ENCODE measurements at places on chromosomes 11 and 22. TPM values are rescaled to one million over a fixed set of nuclear protein-coding genes. Genes with fewer than 3 reads are reported as not detected.

The IL18BP gene
- total RNA-seq, result 14.0 TPM

The C11orf91 gene
- not detected for total RNA-seq

The NXPE4 gene
- not detected for total RNA-seq

The TMPRSS4 gene
- not detected for total RNA-seq

The OOSP4B gene
- not detected for total RNA-seq

The SGSM1 gene
- total RNA-seq, result 0.35 TPM

The HPS5 gene
- total RNA-seq, result 22.6 TPM

The PARVB gene
- total RNA-seq, result 42.0 TPM

The FUT4 gene
- 6.2 TPM for total RNA-seq

The MPZL3 gene
- total RNA-seq, result 34.0 TPM

The USH1C gene
- total RNA-seq, result not detected

DNA sequence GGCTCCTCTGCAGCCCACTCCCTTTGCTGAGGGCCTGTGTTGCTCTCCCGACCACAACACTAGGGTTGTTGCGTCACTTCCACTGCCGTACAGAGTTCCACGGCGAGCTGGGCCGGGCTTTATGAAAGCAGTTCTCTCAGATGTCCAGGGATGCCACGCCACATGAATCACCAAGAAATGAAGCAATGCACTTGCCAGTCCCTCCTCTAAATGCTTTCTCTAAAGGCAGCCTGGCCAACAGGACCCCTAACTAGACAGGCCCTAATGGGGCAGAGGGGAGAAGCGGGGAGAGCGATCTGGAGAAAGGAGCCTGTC, 188.7 kb downstream of the CTTN start:
- peaks cover 12% of the 10 kb centered on the region for H3K4me1 ChIP-seq
- H3K4me3 ChIP-seq, result no peak overlapping the region
- H3K36me3 ChIP-seq, result no peaks in the 10 kb centered on the region

GRCh38 chr22:30247974-30248373, 1.4 kb upstream of the LIF start:
- H3K4me1 ChIP-seq, result peaks cover 83% of the 10 kb centered on the region
- H3K4me3 ChIP-seq, result peak overlapping the region; percentile 8
- H3K27me3 ChIP-seq, result no peaks in the 10 kb centered on the region
- H3K36me3 ChIP-seq, result peaks cover 30% of the 10 kb centered on the region
- H3K27ac ChIP-seq, result peak overlapping the region; percentile 7

DNA sequence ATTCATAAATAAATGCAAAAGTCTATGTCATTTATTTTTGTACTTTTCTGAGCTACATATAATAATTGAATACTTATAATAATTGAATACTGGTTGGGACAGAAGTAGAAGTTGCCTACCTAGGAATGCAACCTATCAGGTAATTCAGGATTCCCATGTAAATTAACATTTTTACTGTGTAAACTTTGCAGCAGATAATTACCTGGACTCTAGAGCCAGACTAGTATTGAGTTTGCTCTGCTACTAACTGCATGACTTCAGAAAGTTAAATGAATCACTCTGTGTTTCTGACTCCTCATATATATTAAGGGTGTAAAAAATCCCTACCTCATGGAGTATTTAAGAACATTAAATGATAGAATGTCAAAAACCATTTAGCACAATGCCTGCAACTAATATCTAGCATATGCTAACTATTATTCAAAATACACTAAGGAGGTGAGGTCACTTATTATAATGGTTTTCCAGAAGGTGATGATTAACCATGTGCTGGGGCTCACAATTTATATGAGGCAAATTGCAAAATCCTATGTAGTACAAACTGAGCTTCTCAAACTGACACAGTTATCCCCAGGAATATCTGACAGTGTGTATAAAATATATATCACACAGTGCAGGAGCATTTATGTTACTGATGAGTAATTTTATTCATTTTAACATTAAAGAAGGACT, 138.1 kb upstream of the ANO3 start:
- H3K27me3 ChIP-seq, result no peaks in the 10 kb centered on the region
- H3K36me3 ChIP-seq, result no peaks in the 10 kb centered on the region
- H3K27ac ChIP-seq, result no peak overlapping the region
- H3K4me3 ChIP-seq, result no peak overlapping the region
- H3K4me1 ChIP-seq, result no peaks in the 10 kb centered on the region

DNA sequence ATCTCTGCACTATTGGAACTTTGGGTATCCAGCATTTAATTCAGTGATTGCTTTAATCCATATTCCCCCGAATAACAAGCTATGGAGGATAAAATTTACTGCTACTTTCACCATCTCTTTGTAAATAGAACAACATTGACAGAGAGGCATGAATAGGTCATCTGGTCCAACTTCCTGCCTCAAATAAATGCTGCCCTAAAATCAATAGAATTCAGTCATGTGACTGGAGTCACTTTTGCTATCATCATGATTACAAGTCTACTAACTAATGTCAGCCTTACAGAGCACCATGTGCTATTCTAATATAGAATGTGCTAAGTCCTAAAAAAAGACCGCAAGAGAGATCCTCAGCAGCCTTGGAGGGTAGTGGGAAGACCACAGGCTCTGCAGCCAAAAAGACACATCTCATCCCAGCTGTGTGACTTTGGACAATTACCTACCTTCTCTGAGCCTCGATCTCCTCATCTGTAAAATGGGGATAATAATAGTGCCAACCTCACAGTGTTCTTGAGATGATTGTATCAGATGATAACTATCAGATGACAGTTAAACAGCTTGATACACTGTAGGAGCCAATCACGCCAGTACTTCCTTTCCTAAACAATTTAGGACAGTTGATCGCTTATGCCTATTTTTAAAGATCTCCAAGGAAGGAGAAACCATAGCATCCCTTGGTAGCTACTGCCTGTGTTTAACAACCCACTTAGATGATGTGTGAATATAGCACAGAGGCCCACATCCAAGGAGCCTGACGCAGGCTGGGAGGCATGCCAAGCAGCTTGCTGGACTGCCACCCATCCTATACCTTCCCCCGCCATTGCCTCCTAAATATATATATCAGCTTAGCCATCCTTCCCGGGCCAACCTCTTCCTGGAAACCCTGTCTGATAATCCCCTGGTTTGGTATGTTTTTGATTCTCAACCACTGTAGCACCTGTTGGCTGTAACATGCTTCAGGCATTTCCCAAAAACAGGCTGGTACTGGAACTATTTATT, 77.3 kb upstream of the PHF21A start:
- no peak overlapping the region for H3K27ac ChIP-seq
- no peaks in the 10 kb centered on the region for H3K4me1 ChIP-seq
- DNase-seq, result no peak
- no peaks in the 10 kb centered on the region for H3K36me3 ChIP-seq
- peaks cover 40% of the 10 kb centered on the region for H3K27me3 ChIP-seq

- H3K36me3 ChIP-seq, result no peaks in the 10 kb centered on the region
- no peak overlapping the region for H3K27ac ChIP-seq
- no peak overlapping the region for H3K4me3 ChIP-seq
- H3K27me3 ChIP-seq, result no peaks in the 10 kb centered on the region
- DNase-seq, result no peak
These were observed 9.4 kb downstream of the CCDC188 start for GRCh38 chr22:20141186-20142077.

DNA sequence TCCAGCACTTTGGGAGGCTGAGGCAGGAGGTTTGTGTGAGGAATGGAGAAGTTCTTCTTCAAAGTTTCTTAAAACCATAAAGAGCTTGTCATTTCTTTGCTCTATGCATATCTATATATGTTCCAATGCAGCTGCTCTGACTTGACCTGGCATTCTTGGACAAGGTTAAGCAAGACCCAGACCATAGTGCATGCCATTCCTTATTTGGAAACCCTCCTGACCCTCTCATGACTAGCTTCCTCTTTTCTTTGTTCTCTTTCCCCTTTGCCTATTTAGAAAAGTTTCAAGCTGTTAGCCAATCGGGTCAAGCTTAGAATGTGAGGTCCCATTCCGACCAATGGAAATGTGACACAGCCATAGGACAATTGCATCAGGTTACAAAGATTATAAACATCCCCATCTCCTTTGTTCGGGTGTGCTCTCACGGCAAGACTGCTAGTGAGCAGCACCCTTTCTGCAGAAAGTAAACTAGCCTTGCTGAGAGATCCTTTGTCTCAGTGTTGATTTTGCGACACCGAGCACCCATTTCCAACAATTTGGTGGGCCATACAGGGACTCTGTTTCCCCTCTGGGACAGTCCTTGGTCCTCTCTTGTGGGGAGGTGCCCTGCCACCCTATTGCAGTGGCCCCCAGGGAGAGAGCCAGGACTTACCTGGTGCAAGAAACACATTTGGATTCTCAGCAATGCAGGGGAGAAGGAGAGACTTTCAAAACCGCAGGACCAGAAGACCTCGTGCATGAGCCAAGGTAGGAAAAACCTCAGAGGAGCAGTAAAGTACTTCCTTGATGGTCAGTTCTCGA, 39.9 kb upstream of the ANO1 start:
- no peaks in the 10 kb centered on the region for H3K36me3 ChIP-seq
- H3K27ac ChIP-seq, result no peak overlapping the region
- DNase-seq, result no peak
- peaks cover 8% of the 10 kb centered on the region for H3K27me3 ChIP-seq
- no peak overlapping the region for H3K4me3 ChIP-seq
- no peaks in the 10 kb centered on the region for H3K4me1 ChIP-seq

GRCh38 chr22:20807315-20807752, 33.4 kb downstream of the SERPIND1 start:
- H3K27me3 ChIP-seq, result no peaks in the 10 kb centered on the region
- H3K36me3 ChIP-seq, result peaks cover 65% of the 10 kb centered on the region
- H3K27ac ChIP-seq, result no peak overlapping the region
- no peak overlapping the region for H3K4me3 ChIP-seq
- H3K4me1 ChIP-seq, result peaks cover 1% of the 10 kb centered on the region

DNA sequence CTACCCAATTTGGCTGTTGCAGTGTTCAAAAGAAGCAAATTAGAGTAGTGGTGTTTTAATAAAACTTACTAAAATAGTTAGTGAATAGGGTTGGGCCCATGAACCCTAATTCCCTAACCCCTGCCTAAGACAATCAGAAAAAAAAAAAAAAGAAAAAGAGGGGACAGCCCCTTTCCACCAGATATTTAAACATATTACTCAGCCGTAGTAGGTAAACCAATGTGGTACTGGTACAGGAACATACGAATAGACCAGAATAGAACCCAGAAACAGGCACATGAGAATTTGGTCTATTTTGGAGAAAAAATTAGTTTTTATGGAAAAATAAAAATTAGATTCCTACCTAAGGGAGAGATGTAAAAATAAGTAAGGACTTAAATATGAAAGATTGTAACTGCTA, 38.6 kb downstream of the MMP7 start:
- peaks cover 14% of the 10 kb centered on the region for H3K4me1 ChIP-seq
- no peaks in the 10 kb centered on the region for H3K36me3 ChIP-seq
- peaks cover 7% of the 10 kb centered on the region for H3K27me3 ChIP-seq
- DNase-seq, result no peak
- no peak overlapping the region for H3K4me3 ChIP-seq

DNA sequence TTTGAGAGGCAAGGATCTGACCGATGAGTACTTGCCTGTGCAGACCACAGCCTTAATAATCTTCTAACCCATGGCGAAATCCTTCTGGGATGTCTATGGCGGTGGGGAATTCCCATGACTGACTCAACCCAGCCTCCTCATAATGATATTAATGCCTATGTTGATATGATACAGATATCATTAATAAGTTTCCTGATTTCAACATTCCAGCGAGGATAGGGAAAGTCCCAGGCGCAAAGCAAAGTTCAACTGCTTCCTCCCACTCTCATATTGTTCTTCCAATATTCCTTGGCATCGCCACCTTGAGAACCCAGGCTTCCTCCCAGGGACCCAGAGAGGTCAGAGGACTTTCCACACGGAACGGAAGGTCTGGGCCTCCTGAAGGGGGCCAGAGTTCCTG, 110.3 kb upstream of the TMEM45B start:
- no peaks in the 10 kb centered on the region for H3K36me3 ChIP-seq
- no peak overlapping the region for H3K4me3 ChIP-seq
- DNase-seq, result no peak

DNA sequence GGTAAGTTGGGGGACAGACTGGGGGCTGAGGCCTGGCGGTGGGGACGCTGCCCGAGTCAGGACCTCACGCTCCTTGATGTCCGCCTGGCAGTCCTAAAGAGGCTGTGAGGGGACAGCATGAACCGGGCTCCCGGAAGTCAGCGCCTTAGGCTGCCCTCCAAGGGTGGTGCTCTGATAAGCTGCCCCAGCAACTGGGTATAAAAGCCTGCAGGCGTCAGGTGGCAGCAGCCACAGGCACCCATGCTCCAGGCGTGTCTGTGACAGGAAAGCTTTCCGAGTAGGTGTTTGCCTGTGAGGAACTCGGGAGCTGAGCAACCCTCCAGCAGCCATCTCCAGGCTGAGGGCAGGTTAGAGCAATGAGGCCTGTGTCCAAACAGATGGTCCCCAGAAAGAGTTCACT, 53.0 kb downstream of the ST3GAL4 start:
- no peak overlapping the region for H3K27ac ChIP-seq
- no peaks in the 10 kb centered on the region for H3K4me1 ChIP-seq
- H3K4me3 ChIP-seq, result no peak overlapping the region
- no peaks in the 10 kb centered on the region for H3K27me3 ChIP-seq

- H3K4me3 ChIP-seq, result peak overlapping the region; percentile 74
- peak; percentile 80 for DNase-seq
- peaks cover 24% of the 10 kb centered on the region for H3K27me3 ChIP-seq
- H3K36me3 ChIP-seq, result no peaks in the 10 kb centered on the region
- peak overlapping the region; percentile 62 for H3K27ac ChIP-seq
These were observed 6.7 kb upstream of the BRSK2 start for GRCh38 chr11:1382831-1383607.

DNA sequence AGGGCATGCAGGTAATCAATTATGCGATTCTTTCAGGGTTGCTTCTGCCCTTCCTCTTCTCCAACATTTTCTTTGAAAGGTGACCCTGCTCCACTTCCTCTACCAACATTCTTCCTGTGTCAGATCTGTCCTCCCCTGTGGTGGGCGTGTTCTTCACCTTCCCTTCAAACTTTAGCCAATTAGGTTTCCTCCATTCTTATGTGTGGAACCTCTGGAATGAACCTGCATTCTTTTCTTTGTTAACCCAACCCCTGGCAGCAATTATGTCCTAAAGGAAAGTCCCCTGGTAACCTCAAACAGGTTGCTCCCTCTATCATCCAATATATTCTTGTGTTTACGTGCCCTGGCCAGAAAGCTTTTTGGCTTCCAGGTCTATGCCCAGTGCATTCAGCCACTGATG, 22.4 kb downstream of the KIRREL3 start:
- H3K4me3 ChIP-seq, result no peak overlapping the region
- H3K27me3 ChIP-seq, result no peaks in the 10 kb centered on the region
- H3K4me1 ChIP-seq, result no peaks in the 10 kb centered on the region
- no peak for DNase-seq
- no peaks in the 10 kb centered on the region for H3K36me3 ChIP-seq

DNA sequence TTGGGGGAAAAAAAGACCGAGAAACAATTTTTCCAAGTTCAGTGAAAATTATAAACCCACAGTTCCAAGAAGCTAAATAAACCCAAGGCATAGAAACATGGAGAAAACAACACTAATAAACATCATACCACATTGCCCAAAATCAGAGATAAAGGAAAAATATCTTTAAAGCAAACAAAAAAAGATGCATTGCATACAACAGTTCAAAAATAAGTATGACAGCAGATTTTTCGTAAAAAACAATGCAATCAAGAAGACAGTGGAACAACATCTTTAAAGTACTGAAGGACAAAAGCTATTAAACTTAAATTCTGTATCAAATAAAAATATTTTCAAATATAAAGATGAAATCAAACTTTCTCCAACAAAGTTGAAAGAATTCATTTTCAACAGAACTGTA, 921.3 kb downstream of the METTL15 start:
- no peaks in the 10 kb centered on the region for H3K4me1 ChIP-seq
- no peaks in the 10 kb centered on the region for H3K36me3 ChIP-seq
- no peak overlapping the region for H3K4me3 ChIP-seq
- no peaks in the 10 kb centered on the region for H3K27me3 ChIP-seq

Measured in activated CD4-positive, alpha-beta memory T cell treated with anti-CD3 and anti-CD28 coated beads, Interleukin-2, amount 10 ng/mL, durations not matched to agents 7 days and 5 days (primary cell).